ENCODE measurements at places on chromosomes 13 and 19. TPM values are rescaled to one million over a fixed set of nuclear protein-coding genes. Genes with fewer than 3 reads are reported as not detected.

Gene SIGLEC14
- total RNA-seq = 0.86 TPM

Gene ATP4B
- total RNA-seq = not detected

- H3K36me3 ChIP-seq = peaks cover 2% of the 10 kb centered on the region
- no peak overlapping the region for H3K4me3 ChIP-seq
- DNase-seq = no peak
- no peak overlapping the region for H3K27ac ChIP-seq
- H3K4me1 ChIP-seq = peaks cover 9% of the 10 kb centered on the region
Observed at GRCh38 chr13:26280822-26281221, 26.9 kb downstream of the CDK8 start.

Gene ZNF552
- total RNA-seq = 11.8 TPM

- no peak for DNase-seq
- peaks cover 6% of the 10 kb centered on the region for H3K4me1 ChIP-seq
- H3K27ac ChIP-seq = no peak overlapping the region
- H3K36me3 ChIP-seq = no peaks in the 10 kb centered on the region
- no peak overlapping the region for H3K4me3 ChIP-seq
Observed at GRCh38 chr13:45542878-45543277, 72.7 kb downstream of the ERICH6B start.

GRCh38 chr19:3970808-3971598 lies at the start of gene DAPK3:
Gene DAPK3, minus strand, starts transcription at chr19:3971099. Its CDS starts 1,364 bp downstream, at chr19:3969735.
- H3K36me3 ChIP-seq = peaks cover 4% of the 10 kb centered on the region
- no peaks in the 10 kb centered on the region for H3K27me3 ChIP-seq
- DNase-seq = peak; percentile 92

Gene POSTN
- total RNA-seq = not detected

- H3K4me3 ChIP-seq = peak within 1 kb of the TSS; percentile 96
- peaks cover 7% of the 10 kb centered on the region for H3K36me3 ChIP-seq
- no peak for DNase-seq
- H3K4me1 ChIP-seq = peaks cover 29% of the 10 kb centered on the region
Observed at GRCh38 chr19:46601318-46602224, at the start of gene CALM3. Gene CALM3, plus strand, starts transcription at chr19:46601330. Its CDS starts 105 bp downstream, at chr19:46601435.

- H3K27ac ChIP-seq = no peak overlapping the region
- H3K4me3 ChIP-seq = no peak overlapping the region
- no peaks in the 10 kb centered on the region for H3K36me3 ChIP-seq
Observed at GRCh38 chr13:112956571-112957294, 12.3 kb upstream of the MCF2L start.

Gene C13orf42
- total RNA-seq = not detected
